Foreskin keratinocyte (primary cell): ENCODE measurements at places on chromosomes 7 and 10. TPM values are rescaled to one million over a fixed set of nuclear protein-coding genes. Genes with fewer than 3 reads are reported as not detected.

Gene TMEM140
- total RNA-seq = 0.07 TPM in 1 of 2 replicates, not detected in the other

Gene OR2A5
- total RNA-seq = not detected in 2 replicates

Gene SEMA3C
- total RNA-seq = 99.5 and 150 TPM in 2 replicates

Gene OTUD1
- total RNA-seq = 5.5 and 7.6 TPM in 2 replicates

Gene SFRP4
- not detected in 2 replicates for total RNA-seq

Gene FZD8
- total RNA-seq = 7.0 and 8.6 TPM in 2 replicates

Gene SLC12A9
- total RNA-seq = 18.2 and 18.3 TPM in 2 replicates

Gene GBX1
- not detected in 2 replicates for total RNA-seq

Gene BTBD16
- total RNA-seq = 0.48 and 0.53 TPM in 2 replicates

Gene RTKN2
- 1.8 and 2.6 TPM in 2 replicates for total RNA-seq

Gene ZNF789
- total RNA-seq = 4.2 and 6.1 TPM in 2 replicates

Gene SUGCT
- total RNA-seq = 76.2 and 143 TPM in 2 replicates

Gene FAM185A
- total RNA-seq = 4.4 and 5.2 TPM in 2 replicates
